ENCODE measurements at places on chromosomes 1 and 21. TPM values are rescaled to one million over a fixed set of nuclear protein-coding genes. Genes with fewer than 3 reads are reported as not detected.

GRCh38 chr1:81430236-81430938 is 370.3 kb upstream of the ADGRL2 start:
- DNase-seq = no peak

DNA sequence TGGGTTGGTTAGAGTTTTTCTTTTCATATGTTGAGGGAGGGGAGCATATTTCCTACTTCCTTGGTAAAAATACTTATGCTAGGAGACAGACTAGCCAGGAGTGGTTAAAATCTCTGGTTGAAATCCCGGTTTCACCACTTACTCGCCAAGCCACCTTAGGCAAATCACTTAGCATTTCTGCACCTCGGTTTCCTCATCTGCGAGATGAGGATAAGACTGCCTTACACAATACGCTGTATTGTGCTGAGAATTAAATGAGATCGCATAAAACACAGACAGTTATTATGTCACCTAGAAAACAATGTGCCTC is 1.4 kb downstream of the IFFO2 start:
- no peak for DNase-seq

GRCh38 chr1:246199086-246199645 is 307.9 kb downstream of the SMYD3 start:
- DNase-seq = no peak

DNA sequence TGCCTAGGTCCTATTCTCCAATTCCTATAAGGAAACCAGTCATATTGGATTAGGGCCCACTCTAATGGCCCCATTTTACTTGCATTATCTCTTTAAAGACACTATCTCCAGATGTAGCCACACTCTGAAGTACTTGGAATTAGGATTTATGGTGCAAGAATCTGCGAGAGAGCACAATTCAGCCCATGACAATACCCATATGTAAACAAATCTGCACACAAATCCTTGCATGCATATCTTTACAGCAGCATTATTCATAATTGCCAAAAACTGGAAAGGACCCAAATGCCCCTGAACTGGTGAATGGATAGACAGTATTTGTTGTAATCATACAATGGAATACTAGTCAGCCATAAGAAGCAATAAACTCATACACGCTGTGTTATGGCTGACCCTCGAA is 229.8 kb upstream of the ADAMTS5 start:
- DNase-seq = no peak

DNA sequence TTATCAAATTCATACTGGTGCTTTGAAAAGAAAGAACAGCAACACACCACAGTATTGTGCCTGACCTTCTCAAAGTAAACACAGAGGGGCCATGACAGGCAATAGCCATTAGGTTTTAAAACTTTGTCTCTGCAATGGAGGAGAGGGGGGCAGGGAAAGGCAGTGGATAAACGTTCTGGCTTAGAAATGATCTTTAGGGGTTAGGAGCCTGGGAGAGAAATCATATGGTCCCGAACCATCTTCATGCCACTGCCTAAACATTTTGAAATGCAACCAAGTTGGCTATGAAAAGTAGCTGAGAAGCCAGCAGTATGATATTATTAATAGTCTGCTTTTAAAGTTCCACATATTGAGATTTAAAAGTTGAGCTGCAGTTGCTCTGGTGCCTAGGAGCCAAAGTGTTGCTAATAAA is 39.8 kb downstream of the PLPP3 start:
- DNase-seq = no peak

GRCh38 chr1:147717706-147718097 is 42.7 kb downstream of the GJA5 start:
- DNase-seq = no peak

DNA sequence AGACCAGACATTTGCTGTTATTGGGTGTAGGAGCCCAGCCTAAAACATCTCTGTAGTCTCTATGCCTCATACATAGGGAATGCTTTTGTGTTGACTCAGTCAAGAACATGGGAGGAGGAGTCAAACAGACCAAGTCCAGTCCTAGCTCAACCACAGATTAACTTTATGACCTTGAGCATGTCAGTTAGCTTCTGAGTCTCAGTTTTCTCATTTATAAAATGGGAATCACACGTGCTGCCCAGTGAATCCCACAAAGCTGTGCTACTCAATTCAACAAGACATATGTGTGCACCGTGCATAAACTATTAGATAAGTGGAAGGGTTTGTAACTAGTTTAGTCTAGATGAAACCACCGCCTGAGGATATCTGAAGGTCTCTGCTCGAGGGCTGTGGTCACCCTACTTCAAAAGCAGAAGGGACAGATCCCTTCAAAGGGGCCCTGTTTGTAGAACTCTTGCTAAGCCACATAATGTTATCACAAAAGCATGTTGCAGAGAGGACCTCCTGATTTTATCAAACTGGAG is 109.5 kb upstream of the NFIA start:
- no peak for DNase-seq

GRCh38 chr1:182278144-182279054 is 113.2 kb downstream of the GLUL start:
- DNase-seq = no peak

- no peak for DNase-seq
Observed at GRCh38 chr1:91501523-91501851, 836 bp downstream of the CDC7 start.

DNA sequence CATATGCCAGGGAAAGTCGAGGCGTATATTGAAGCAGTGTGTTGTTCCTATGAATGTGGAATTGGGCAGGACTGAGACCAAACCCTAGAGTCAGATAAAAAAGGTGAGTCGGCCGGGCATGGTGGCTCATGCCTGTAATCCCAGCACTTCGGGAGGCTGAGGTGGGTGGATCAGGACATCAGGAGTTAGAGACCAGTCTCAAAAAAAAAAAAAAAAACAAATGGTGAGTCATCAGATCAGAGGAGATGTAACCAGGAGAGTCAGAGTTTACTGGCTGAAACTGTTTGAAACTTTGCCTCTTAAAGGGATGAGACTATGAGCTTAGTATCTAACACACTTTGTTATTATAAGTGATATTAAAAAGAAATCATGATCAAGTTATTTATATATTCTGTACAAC is 26.4 kb upstream of the SYCP1 start:
- DNase-seq = no peak

DNA sequence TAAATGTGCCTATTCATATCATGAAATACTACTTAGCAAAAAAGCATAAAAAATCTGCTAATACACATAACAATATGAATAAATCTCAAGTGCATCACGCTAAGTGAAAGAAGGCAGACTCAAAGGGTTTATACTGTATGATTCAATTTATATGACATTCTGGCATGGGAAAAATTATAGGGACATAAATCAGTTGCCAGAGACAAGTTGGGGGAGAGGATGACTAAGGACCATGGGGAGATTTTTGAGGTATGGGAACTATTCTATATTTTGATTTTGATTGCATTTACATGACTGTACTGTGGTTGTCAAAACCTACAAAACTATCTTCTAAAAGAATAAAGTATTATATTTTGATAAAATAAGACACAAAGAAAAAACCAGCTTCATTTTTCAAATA is 650.3 kb upstream of the NR5A2 start:
- no peak for DNase-seq

MKNK1 gene
- total RNA-seq = 23.0 TPM

RABGGTB gene
- 40.0 TPM for total RNA-seq

SLC1A7 gene
- not detected for total RNA-seq

CTBS gene
- total RNA-seq = 9.0 TPM

PAQR7 gene
- total RNA-seq = 7.5 TPM

ZNF648 gene
- not detected for total RNA-seq

SLAMF1 gene
- not detected for total RNA-seq

LMX1A gene
- not detected for total RNA-seq

ADCY10 gene
- total RNA-seq = 0.06 TPM

C1orf56 gene
- 2.4 TPM for total RNA-seq

BGLAP gene
- total RNA-seq = not detected
